NCI-H1092 (cell line): ENCODE measurements at places on chromosomes 13 and 19.

DNA sequence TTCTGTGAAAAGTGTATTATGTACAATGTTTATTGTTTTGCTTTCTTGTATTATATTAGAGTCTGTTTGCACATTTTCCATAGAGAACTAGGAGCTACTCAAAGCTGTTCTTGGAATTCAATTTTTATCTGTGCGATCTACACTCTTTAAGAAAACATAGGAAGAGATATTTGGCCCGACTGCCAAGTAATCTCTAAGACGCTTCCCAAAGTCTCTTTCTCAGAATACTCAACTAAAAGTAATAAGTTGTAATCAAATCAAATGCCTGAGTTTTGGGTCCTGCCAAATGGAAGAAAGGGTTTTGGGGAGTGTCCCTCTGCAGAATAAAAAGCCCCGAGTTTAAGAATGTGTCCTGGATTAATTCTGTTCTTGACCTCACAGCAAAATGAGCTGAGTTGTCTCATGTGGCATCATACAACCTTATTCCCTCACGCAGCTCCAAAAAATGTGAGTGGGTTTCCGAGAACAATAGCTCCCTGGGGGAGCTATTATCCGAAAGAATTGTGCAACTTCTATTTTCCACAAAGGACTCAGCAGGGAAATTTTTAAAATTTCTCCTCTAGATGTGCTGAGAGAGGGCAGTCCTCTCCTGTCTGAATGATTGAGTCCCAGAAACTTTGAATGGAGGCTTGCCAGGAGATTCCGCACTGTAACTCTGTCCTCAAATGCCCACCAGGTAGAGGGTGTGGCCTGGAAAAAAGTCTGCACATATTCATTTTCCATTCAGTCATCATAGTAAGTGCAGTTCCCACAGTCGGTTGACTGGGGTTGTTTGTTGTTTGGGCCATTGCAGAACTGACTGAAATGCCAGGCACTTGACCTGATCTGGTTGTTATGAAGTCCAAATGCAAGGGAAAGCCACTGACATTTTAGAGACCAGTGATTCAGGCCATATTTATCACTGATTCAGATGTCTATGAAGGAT lies 280.0 kb upstream of the SOX21 start:
- no peak for DNase-seq

DNA sequence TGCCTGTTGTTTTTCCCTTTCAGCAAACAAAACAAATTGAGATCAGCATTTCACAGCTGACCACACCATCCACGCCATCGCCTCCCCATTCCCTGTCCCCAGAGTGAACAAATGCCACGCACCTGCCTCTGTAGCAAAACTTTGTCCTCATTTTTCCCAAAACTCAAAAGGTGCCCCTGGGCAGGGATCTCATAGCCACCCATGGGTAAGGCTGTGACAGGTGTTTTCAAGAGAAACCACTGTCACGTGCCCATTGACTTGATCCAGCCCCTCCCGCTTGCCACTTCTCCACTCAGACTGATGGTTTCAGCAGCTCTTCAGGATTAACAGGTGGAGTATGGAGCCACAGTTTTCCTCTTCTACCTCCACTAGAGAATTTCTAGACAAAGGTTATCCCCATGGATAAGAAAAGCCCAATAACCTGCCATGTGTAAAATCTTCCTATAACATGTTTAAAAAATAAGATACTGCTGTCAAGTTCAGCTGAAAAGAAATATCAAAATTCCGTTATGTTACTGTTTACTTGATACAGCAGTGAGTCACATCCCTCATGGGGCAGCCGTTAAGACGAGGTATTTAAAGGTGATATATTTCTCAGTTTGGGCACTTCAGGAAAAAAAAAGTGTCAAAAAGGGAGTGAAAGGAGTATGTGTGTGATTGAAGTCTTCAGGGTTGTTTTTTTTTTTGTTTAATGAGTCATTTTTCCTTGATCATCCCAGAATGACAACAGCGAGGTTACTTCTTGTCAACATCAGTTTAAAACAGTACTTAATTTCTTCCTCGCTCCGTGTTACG lies 63.5 kb upstream of the GPR183 start:
- DNase-seq: no peak

- no peak for DNase-seq
Measured at GRCh38 chr19:48877855-48878195, 5.6 kb downstream of the PPP1R15A start.

DNA sequence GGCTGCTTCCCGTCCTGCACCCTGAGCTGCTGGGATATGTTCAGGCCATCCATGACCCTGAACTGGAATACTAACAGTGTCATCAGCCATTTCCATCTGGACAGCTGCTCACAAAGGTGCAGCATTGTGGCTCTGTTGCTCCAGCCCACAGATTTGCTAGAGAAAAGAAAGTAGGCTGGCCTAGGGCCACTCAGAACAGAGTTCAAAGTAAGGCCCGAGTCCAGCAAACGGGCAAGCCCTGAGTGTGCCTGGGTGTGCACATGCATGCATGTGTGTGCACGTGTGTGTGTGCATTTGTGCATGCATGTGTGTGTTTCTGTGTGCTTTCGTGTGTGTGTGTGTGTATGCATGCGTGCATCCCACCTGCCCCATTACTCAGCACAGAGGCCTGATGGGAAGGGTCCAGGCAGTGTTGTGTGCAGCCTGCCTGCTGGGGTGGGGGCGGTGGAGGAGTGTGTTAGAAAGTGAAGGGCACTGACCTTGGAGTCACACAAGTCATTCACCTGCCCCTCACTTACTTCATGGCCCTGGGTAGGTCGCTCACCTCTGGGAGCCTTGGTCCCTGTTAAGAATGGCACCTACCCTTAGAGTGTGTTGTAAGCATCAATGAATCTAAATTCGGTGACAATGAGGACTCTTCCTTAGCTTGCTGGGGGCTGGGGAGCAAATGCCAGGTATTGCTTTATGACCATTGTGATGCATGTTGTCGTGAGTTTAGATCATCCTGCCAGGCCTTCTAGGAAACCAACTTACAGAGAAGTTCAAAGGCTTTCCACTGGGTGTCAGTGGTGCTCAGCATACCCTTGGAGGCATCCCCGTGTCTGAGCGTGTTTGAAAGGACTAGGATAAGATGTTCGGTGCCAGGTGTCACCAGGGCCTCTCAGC lies 53.2 kb downstream of the GPR12 start:
- peak; percentile 63 for DNase-seq
